Tibial nerve (tissue), 4 donors: ENCODE measurements at places on chromosomes 2 and 18. TPM values are rescaled to one million over a fixed set of nuclear protein-coding genes. Genes with fewer than 3 reads are reported as not detected.

RSAD2 gene
- 7.6 TPM for total RNA-seq

DNA sequence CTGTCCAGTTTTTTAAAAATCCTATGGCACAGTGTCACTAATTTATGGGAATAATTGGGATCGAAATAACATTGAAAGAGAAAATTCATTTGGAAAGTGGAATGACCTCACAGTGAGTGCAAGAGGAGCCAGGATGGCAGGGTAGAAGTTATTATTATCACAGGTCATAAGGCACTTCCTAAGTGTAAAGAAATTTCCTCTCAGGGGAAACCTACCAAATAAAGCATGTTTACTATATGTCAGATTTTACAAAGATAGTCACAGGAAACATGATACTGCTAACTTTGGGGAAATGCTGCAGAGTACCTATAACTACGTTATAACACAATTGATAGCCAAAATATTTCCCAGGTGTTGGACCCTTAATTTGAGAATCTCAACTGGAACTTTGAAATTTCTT lies 226.3 kb upstream of the SMAD7 start:
- no peaks in the 10 kb centered on the region for H3K27me3 ChIP-seq
- H3K36me3 ChIP-seq, result no peaks in the 10 kb centered on the region
- H3K4me1 ChIP-seq, result no peaks in the 10 kb centered on the region
- no peak for DNase-seq

DNA sequence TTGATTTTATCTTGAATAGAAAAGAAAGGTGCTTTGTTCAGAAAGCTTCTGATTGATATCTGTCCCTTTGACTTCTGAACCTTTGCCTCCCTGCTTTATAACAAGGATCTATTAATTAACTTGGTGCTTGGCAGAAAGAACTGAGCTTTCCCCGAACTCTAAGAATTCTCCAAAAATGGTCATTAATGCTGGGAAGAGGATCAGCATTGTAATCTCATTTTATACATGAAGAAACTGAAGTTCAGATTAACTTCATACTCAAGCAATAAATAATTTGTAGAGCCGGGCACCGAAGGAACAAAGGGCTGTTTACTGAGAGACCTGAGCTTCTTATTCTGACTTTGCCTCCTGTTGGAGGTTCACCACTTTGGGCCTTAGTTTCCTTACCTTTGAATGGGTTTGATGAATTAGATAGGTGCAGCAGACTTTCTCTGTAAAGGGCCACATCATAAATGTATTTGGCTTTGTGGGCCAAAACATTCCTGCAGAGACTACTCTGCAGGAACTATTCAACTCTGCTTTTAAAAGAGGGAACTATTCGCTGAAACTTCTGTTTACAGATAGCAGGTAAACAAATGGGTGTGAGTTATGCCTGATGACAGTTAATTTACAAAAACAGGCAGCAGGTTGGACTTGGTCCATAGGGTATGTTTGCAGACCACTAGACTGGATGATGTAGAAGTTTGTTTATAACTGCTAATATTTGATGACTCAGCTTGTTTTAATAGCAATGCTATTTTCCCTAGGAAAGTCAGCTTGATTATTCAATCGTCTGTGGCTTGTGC lies 272.9 kb downstream of the TGIF1 start:
- H3K36me3 ChIP-seq, result no peaks in the 10 kb centered on the region
- H3K4me1 ChIP-seq, result peaks cover 11% of the 10 kb centered on the region
- no peak for DNase-seq
- H3K27me3 ChIP-seq, result no peaks in the 10 kb centered on the region

- H3K4me1 ChIP-seq, result no peaks in the 10 kb centered on the region
- no peak for DNase-seq
Observed at GRCh38 chr2:74632209-74632938, 15.8 kb downstream of the M1AP start.

- no peaks in the 10 kb centered on the region for H3K36me3 ChIP-seq
- H3K27ac ChIP-seq, result no peak overlapping the region
Observed at GRCh38 chr2:85831735-85832134, 57.1 kb downstream of the ST3GAL5 start.

DNA sequence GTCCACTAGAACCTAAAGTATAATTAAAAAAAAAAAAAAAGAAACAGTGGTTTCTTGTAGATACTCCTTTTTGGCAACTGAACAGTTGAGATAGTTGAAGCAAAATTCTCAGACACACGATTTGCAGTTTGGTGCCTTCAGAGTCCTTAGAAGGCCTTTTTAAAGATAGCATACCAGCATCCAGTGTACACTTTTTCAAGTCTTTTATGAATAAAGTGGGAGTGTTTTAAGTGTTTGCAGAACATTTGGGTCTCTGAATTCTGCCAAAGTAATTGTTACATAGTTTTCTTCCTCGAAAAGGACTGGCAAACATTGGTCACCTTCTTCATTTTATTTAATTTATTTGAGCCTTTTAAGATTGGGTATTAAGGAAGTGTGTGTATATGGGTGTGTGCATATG lies 62.3 kb downstream of the SPTBN1 start:
- peak overlapping the region; percentile 16 for H3K27ac ChIP-seq
- H3K4me1 ChIP-seq, result peaks cover 79% of the 10 kb centered on the region
- no peak overlapping the region for H3K4me3 ChIP-seq

GRCh38 chr2:197628043-197628500 lies 47.3 kb downstream of the RFTN2 start:
- peak; percentile 6 for DNase-seq
- no peaks in the 10 kb centered on the region for H3K36me3 ChIP-seq
- H3K27ac ChIP-seq, result peak overlapping the region; percentile 69
- H3K4me1 ChIP-seq, result no peaks in the 10 kb centered on the region
- no peaks in the 10 kb centered on the region for H3K27me3 ChIP-seq

FLACC1 gene
- 1.3 TPM for total RNA-seq

GRCh38 chr18:75656035-75656434 lies 228.5 kb upstream of the SMIM21 start:
- H3K4me3 ChIP-seq, result no peak overlapping the region
- no peak for DNase-seq
- no peak overlapping the region for H3K27ac ChIP-seq
- no peaks in the 10 kb centered on the region for H3K36me3 ChIP-seq
- no peaks in the 10 kb centered on the region for H3K27me3 ChIP-seq

MERTK gene
- total RNA-seq, result 22.7 TPM

EPHA4 gene
- total RNA-seq, result 24.3 TPM

GPAT2 gene
- 12.4 TPM for total RNA-seq
